Stimulated activated CD4-positive, alpha-beta T cell treated with anti-CD3 and anti-CD28 coated beads, Interleukin-1b, Interleukin-23, amount 100 ng/mL, for 1 hour (primary cell): ENCODE measurements at places on chromosomes 4 and X.

DNA sequence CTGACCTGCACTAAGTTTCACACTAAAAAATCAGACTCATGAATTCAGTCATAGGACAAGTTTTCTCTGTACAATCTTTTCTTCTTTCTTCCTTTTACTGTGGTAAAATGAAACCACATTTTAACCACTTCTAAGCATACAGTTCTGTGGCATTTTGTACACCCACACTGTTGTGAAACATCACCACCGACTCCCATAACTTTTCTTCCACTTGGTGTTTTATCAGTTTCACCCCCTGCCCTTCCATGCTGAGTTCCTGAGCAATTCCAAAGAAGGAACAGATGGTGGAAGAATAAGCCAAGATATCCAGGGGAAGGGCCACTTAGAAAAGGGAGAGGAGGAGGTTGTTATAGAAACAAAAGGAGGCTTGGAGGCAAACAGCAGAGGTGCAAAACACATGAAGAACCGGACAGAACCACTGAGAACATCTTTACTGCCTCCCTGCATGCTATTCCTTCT lies 22.6 kb downstream of the SLC25A4 start:
- no peak for DNase-seq

DNA sequence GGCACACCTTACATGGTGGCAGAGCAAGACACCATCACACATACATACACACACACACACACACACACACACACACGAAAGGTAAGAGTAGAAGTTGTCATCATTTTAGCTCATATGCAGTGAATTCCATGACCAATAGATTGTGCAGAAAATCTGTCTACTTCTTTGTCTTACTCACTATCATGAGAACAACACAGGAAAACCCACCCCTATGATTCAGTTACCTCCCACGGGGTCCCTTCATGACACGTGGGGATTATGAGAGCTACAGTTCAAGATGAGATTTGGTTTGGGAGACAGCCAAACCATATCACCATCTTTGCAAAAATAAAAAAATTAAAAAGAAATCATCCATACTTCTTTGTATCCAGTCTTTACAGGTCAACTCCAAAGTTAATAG lies 221.1 kb downstream of the BMPR1B start:
- no peak for DNase-seq

DNA sequence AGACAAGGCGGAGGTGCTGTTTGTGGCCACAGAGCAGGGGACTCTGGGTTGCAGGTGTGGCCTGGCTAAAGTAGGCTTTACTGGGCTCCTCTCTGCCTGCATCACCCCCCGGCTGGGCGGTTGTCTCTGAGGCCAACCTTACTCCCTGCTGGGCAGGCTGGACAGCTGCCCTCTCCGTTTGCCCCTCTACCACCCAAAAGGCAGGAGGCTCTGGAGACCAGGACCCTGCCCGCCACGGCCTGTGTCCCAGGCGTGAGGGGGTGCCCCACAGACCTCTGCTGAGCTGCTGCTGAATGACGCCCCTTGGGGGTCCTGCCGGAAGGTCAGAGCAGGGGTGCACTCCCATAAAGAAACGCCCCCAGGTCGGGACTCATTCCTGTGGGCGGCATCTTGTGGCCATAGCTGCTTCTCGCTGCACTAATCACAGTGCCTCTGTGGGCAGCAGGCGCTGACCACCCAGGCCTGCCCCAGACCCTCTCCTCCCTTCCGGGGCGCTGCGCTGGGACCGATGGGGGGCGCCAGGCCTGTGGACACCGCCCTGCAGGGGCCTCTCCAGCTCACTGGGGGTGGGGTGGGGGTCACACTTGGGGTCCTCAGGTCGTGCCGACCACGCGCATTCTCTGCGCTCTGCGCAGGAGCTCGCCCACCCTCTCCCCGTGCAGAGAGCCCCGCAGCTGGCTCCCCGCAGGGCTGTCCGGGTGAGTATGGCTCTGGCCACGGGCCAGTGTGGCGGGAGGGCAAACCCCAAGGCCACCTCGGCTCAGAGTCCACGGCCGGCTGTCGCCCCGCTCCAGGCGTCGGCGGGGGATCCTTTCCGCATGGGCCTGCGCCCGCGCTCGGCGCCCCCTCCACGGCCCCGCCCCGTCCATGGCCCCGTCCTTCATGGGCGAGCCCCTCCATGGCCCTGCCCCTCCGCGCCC lies 920 bp downstream of the HTT-AS start:
- DNase-seq, result no peak

DNA sequence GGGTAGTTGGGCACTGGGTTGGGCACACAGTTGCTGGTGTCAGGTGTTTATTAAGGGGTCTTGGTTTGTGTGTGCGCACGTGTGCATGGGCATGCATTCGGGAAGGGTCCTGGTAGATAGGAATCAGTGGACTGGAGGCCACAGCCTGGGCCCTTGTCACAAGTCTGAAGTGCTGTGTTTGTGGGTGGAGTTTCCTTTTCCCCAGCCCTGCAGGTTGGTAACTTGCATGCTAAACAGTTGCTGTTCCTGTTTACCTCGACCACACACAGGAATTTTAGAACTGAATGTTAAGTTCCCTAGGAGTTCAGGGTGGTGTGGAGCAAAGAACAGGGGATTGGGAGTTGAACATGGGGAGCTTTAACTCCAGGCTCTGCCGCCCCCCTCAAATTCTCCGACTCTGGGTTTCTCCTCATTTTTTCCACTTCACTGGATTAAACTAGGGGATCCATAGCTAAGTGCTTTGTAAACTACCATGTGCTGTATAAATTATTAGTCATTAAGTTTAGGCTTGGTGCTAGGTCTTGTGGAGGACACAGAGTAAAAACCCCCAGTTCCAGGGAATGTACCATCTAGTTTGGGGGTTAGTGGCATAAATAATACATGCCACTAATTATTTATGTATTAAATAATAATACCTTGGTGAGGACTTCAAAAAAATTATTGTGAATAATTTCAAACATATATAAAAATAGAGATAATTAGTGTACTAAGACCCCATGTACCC lies 49.0 kb downstream of the STARD8 start:
- DNase-seq, result no peak

GRCh38 chr4:128381748-128382559 lies 94.3 kb upstream of the PGRMC2 start:
- DNase-seq, result no peak

DNA sequence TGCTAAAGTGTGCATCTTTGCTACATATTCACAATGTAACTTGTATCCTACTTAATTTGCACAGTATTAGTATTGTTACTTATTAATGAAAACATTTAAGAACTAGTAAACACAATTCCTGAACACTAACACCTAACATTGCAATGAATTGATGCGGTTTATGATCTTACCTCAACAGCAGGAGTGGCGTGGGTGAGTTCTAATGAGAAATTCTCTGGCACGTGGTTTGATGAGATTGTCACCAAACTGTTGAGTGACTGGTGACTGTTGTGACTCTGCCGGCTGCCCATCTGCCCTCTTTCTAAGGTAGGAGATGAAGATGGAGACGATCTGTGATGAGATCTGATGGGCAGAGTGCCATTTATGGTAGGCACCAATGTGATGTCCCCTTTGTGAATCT lies 2.9 kb downstream of the PCDH18 start:
- DNase-seq, result no peak

DNA sequence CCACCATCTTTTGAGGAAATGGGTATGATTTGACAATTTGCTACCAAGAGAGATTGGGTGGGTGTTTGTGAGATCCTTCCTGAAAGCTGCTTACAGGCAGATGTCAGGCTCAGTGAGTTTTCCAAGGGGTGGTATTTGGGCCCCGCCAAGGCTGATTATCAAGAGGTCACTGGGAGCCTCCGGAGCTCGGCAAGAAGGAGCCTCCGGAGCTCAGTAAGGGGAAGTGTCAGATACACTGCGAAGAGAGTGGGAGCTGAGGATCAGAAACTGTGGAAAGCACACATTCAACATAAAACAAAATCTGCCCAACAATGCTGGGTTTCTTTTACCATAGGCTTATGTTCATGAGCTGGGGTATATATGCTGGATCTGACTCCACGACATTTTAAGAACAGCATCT lies 714 bp downstream of the RTL3 start:
- DNase-seq, result no peak

DNA sequence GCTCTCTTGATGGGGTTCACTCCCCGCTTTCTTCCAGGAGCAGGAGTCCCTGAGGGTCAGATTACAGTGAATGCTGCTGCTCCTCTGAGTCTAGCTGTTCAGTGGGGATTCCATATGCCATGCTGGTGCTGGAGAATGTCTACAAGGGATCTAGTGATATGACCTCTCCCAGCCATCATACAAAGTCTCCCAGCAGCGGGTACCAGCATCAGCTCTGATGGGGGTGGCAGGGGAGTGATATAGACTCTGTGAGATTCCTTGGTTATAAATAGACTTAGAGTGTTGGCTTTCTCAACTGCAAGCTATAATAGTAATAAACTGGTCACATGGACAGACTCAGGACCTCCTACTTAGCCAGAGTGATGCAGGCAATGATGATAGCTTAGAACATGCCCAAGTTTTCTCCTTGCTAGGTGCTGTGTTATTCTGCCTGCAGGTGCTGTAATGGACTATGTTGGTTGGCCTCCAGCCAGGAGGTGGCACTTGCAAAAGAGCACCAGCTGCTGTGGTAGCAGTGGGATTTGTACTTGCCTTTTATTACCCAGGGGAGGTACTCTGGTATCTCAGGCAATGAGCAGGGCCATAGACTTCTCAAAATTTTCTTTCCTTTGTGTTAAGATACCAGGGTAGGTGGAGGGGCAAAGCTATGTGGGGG lies 202.9 kb downstream of the CHIC1 start:
- DNase-seq, result no peak

DNA sequence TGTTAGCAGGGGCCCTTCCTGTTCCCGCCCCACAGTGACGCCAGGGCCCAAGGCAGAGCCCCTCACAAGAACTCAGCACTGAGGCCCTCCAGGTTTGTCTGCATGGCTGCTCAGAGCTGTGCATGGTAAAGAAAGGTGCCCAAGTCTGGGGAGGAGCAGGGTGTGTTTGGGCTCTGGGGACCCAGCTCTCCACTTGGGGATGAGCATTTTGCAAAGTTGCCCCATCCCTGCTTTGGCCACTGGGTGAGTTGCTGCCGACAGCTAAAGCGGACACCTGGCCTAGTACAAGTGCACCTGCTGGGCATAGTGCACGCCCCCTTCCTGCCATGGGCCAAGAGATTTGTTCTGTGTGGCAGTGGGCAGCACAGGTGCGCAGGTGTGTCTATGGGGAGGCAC lies 2.0 kb upstream of the MXD4 start:
- DNase-seq, result no peak

DNA sequence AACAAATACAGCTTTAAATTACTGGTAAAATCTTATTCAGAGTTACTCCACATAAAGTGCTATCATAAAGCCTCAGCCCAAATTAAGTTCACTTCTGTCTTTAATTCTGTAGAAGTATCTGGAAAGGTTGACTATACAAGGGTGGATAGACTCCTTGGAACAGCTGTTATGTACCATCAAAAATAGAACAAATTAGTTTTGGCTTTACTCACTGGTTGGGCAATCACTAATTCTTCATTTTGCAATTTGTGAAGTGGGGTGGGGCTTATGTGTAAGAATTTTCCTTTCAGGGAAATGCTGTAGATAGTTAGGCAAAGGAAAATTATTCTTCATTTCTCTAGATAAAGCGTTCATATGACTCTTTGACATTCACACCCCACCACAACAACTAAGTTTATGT lies 7.8 kb downstream of the DIAPH2 start:
- no peak for DNase-seq

DNA sequence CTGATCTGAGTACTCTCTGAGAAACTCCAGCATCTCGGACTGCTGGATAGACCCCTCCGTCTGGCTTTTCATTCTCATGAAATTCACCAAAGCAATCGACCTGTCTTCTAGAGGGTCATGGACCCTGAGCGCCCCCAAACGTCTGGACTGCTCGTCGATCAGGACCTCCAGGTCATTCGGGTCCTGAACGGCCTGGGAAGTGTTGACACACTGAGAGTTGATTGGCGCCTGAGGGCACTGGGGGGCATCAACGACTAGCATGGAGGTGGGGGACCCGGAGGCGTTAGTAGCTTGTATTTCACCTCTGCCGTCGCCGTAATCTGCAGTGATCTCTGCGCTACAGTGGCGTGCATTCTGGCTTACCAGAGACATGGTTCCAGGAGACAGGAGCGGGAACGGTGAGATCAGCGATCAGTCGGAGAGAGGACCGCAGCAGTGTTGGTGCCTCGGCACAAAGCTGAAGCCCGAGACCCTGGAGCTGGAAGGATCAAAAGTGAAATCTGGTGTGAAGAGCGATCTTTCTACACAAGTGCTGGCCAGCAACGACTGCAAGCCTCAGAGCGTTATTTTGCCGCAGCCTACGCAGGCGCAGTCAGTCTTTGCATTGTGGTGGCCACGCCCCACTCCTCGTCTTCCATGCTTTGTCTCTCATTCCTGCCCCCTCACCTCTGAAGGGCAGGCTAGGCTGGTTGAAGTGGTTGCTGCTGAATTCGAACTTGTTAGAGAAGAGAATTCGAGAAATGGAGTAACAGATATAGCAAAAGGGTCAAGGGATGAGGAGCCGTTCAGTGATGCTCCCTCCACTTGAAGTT lies at the start of gene MAGEE2:
Gene MAGEE2, minus strand, starts transcription at position 575 of the 812 bp plus-strand sequence. Its CDS starts 203 bp downstream, at position 372.
- DNase-seq, result no peak

GRCh38 chr4:180449395-180449956 lies 1793.7 kb upstream of the TENM3 start:
- DNase-seq, result no peak

DNA sequence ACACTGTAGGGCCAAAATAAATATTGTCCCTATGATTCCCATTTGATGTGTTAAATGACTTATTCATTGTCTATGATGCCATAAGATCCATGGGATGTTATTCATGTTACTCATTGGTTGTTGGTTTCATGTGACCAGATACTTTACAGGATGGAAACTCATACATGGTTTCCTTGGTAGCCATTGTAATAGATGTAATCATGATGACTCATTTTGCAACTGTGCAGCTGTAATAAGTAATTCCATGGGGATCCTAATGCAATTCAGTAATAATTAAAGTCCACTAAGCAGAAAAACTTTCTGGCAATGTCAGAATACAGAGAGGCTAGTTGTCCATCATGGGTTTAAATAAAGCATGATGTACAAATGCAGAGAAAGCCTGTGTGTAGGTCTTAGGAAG lies 389.7 kb upstream of the NR3C2 start:
- DNase-seq, result no peak

- DNase-seq, result no peak
Observed at GRCh38 chrX:46279214-46279924, 265.9 kb downstream of the ZNF674 start.

- DNase-seq, result no peak
Observed at GRCh38 chr4:80286451-80286850, 20.0 kb downstream of the FGF5 start.

GRCh38 chr4:138898282-138898681 lies 117.3 kb upstream of the NOCT start:
- no peak for DNase-seq

DNA sequence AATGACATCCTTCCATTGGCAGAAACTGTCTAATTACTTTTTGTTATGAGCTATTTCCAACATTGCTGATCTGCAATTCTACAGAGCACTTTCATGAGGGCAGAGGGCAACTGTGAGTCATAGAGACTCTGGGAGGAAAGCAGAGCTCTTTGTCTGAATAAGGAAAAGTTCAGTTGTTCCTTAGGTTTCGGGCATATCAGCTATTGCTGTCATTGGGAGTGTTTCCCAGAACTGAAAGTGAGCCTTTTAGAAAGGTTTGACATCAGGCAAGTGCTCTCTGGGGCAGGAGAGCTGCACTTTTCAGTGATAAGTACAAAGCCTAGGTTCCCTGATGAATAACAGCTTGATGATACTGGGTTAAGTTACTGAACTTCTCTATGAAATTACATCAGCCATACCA lies 119.2 kb upstream of the EDNRA start:
- no peak for DNase-seq

- DNase-seq, result peak; percentile 4
Observed at GRCh38 chr4:79917246-79917645, 155.8 kb downstream of the ANTXR2 start.
